Fibroblast of mammary gland (primary cell): ENCODE measurements at places on chromosomes 4 and X.

DNA sequence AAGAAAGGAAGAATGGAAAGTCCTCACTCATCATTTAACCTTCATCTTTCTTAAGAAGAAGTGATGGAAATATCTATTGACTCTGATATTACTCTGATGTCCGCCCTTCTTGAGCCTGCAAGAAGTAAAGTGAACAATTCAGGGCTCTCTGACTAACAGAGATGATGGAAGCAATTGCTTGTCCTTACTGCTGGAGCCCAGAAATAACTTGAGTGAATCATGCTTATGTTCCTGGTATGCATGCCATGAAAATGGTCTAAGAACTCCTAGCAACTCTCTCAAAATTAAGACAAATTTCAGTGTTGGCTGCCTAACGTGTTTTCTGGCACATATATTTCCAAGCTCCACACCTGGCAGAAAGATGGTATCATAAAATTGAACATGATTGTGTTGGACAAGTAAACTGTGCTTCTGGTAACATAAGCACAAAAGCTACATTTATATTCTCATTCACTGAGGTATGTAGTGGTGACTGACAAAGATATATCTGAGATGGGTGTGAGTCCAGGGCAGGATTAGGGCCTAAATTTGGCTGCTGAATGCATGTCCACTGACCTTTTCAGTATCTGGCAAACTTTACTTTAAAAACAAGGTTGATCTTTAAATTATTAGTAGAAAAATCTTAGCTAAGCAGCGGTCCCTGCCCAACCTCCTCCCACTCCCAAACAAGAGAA lies 109.2 kb upstream of the OTUD4 start:
- peak; percentile 79 for DNase-seq

DNA sequence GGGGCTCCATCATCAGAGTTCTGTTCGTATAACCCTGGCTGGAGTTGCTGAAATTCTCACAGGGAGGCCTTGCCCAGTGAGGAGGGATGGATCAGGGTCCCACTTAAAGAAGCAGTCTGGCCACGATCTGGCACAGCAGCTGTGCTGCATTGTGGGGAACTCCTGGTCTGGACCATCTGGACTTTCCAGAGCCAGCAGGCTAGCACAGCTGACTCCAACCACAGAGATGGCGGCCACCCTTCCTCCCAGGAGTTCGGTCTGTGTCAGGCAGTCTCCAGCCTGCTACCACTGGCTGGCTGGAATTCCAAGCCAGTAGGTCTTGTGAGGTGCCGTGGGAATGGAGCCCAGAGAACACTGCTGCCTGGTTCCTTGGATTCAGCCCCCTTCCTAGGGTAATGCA lies 62.0 kb downstream of the SLAIN2 start:
- DNase-seq: no peak

DNA sequence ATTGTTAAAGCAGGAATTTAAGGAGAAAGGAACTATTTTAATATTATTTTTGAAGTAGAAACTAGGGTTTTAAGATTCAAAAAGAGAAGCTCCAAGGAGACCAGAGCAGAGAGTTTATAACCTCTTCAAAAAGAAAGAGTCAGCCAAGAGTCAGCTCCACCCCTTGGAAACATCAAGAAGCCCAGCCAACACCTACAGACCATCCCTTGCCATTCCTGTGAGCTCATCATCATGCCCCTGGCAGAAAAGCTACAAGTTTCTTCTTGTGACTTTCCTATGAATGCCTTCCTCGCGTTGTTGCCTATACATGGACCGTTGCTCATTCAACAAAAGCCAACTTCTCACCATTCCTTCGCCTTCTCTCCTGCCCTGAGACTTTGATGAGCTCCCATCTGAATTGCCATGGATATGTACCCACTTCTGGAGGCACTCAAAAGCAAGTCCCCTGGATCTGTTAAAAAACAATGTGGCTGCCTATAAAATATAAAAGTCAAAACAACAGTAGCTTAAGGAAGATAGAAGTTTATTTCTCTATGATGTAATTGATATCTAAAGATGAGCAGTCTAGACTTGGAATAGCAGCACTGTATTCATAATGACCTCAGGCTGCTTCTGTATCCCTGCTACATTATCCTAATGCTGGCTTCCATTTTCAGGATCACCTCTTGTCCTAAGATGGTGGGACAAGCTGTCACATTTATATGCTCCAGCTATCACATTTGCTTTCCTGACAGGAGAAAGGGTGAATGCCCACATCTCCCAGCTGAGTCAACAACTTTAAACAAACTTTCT lies 20.3 kb downstream of the PLRG1 start:
- DNase-seq: peak; percentile 27

- DNase-seq: peak; percentile 52
Measured at GRCh38 chrX:78595901-78596502, 63.1 kb downstream of the RTL3 start.

DNA sequence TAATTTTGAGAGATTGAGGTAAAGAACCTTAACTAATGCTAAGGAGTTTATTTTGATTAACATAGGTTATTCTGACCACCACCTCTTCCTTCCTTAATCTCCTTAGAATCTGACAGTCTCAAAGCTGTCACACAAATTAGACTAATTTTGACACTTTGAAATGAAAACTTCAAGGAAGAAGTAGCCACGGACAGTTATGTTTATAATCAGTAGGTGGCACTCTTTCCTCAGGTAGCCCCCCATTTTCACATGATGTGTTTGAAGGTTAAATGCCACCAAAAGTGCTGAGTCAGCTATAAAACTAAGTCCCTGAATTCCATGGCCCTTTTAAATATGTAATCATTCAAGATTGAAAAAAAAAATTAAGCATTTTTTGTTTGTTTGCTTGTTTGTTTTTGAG lies 22.4 kb downstream of the TMEM33 start:
- DNase-seq: peak; percentile 28

DNA sequence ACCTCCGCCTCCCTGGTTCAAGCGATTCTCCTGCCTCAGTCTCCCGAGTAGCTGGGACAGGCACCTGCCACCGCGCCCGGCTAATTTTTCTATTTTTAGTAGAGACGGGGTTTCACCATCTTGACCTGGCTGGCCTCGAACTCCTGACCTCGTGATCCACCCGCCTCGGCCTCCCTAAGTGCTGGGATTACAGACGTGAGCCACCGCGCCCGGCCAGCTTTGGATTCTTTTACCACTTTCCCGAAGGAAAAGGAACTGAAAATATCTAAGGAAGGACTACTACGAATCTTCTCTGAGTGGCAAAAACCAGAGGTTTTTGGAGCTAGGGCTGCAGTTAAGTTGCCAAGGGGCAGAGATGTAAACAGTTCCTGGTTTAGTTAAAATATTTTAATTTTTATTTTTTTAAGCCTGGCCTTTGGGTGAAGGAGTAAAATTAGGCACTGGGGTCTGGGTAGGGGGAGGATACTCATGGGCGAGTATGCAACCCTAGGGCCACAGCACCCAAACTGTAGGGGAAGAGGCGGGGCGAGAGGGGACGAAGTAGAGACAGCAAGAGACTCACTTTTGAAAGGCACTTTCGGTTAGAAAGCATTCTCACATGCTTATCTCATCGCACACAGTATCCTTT lies 525 bp upstream of the CISD2 start:
- DNase-seq: no peak

- DNase-seq: no peak
Measured at GRCh38 chr4:146059865-146060264, 115.7 kb upstream of the LSM6 start.

DNA sequence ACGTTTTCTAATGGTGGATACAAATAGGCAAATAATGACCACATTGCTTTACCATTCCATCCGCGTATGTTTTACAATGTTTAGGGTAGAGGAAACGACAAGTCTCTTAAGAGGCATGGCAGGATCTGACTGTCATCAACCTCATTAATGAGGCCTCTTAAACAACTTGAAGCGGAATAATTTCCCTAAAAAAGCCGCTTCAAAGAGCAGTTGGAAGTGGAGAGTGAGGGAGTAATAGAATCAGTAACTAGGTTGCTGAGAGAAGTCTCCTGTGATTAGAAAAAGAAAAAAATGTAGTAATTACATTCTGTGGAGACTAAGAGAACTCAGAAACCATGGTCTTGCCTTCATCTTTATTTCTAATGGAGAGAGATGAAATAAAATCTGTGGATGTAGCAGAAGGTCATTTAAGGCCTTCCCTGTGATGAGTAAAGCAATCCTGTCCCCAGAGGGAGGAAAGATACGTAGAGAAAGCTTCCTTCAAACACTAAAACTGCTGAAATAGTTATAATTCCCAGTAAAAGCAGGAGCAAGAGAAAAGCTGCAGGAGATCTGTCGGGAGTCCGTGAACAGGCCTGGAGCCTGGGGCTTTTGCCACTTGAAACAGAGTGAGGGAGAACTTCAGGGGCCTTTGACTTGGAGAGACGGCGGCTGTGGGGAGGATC lies 11.1 kb upstream of the SEPSECS start:
- peak; percentile 80 for DNase-seq

- DNase-seq: no peak
Measured at GRCh38 chr4:85774489-85774888, 299.5 kb downstream of the ARHGAP24 start.

GRCh38 chr4:148118633-148119032 lies 323.6 kb downstream of the NR3C2 start:
- DNase-seq: no peak

DNA sequence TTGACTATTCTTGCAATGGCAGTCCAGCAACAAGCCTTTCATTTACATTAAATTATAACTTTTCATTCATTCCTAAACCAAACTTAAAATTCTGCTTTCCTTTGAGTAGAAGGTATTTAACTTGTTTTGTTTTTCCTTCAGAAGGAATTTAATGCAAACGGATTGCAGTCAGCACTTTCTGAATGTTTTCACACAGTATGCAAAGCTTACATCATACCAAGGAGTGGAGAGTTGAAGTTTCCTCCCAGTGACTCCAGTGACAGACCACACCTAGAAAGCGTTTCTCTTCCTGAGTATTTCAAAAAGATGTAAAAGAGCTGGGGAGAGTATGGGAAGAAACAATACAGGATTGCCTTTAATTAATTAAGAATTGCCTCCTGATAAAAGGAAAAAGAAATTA lies 8.1 kb downstream of the EPGN start:
- DNase-seq: no peak

DNA sequence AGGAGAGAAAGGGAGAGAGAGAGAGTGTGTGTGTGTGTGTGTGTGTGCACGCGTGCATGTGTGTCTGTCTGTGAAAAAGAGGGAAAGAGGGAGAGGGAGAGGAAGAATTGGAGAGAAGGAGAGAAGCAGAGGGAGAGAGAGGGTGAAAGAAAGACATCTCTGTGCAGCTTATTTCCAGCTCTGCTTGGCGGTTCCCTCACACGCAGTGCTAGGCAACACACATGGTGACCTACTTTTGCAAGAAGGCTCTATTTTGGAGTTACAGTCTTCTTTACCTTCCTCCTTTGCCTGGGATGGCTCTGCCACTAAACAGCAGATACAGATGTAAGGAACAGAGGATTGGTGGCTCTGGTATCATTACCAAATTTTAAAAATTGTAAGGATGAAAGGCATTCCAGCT lies 40.1 kb downstream of the SLC16A2 start:
- DNase-seq: no peak

GRCh38 chrX:120459309-120459708 lies 9.8 kb downstream of the LAMP2 start:
- no peak for DNase-seq

DNA sequence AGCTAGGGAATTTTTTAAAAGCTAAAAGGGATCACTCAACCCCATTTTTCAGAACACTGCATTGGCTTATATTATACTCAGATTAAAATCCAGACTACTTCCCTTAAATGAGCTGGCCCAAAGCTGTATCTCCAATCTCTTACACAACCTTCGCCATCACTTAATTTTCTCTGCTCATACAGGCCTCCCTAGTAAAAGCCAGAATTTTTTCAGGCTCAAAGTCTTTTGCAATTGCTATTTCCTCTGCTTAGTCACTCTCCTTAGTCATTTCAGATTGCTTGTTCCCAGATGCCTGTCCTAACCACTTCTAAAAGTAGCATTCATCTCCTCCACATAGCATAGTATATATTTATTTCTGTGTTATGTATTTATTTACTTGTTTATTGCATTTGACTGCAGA lies 1587.9 kb upstream of the ADGRL3 start:
- peak; percentile 78 for DNase-seq

DNA sequence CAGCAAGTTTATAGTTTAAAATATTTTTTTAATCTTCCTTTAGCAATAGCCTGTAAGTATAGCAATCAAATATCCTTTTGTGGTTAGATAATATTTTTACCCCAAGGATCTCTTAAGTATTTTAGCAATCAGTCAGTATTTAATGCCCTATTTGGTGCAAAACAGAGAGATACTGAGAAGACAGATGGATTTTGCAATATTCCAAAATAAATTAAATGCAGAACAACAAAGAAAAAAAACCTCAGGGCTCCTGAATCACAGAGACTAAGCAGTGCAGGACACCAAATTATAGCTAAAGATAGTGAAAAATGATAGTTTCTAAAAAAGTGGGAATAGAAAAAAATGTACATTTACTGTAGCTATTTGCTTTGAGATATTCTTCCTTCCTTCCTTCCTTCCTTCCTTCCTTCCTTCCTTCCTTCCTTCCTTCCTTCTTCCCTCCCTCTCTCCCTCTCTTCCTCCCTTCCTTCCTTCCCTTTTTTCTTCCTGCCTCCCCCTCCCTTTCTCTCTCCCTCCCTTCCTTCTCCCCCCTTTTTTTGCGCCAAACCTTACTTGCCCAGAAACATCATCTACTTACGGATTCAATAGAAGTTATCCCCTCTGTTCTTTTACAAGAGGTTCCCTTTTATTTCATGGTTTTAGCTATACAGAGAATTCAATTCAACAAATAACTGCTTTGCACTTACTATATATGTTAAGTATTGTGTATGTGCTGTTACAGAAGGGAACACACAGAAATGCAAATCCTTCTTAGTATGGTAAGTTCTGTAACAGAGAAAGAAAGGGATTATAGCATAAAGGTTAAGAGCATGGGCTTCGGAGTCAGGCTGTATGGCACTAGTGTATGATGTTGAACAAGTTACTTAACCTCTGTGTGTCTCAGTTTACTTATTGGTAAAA lies 219.0 kb downstream of the CPE start:
- no peak for DNase-seq

GRCh38 chr4:119008761-119009160 lies 120.1 kb downstream of the SYNPO2 start:
- no peak for DNase-seq

- no peak for DNase-seq
Measured at GRCh38 chr4:72338060-72338459, 231.0 kb downstream of the ADAMTS3 start.

DNA sequence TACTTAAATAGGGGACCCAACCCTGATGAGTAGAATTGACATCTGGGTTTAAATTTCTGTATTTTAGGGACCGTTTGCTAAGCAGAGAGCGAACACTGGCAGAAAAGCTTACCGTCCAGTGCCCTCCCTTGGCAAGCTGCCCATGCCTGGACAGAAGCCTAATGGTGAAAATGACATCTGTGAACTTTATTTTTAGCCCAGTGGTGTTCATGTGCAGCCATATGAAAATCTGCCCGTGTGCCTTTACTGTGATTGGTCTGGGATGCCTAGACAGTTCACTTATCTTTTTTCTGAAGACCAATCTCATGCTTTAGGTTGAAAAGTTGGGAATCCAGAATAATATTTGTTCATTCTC lies 1.1 kb downstream of the STBD1 start:
- no peak for DNase-seq

DNA sequence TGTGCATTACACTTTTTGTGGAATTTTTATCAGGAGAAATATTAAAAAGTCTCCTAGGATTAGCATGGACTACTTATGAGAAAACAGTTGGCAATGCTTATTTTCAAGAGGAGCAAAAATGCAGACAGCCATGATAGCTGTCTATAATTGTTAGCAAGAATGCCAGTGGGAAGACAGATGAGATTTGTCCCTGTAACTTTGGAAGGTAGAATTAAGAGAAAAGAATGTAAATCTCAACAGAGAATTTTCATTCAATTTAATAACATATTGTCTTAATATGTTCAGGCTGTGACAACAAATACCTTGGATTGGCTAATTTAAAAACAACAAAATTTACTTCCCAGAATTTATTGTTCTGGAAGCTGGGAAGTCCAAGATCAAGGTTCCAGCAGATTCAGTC lies 349.2 kb downstream of the IQCM start:
- DNase-seq: no peak
